ENCODE measurements at places on chromosomes 16 and 17.

DNA sequence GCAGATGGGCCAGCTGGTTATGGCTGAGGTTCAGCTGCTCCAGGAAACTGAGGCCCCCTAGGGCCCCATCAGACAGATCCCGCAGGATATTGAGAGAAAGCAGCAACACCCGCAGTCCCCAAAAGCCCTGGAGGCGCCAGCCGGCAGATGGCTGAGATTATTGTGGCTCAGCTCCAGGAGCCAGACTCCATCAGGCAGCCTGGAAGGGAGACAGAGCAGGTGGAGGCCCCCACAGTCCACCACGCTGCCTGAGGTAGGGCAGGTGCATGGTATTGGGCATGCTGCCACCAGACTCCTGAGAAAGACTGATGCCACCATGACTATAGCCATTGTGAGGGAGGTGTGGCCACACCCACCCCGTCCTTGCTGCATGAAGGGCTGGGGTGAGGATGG is 9.5 kb upstream of the TMEM101 start:
- no peak for DNase-seq

GRCh38 chr17:29844339-29845048 is 85.5 kb downstream of the SSH2 start:
- no peak for DNase-seq

- DNase-seq = peak; percentile 9
Observed at GRCh38 chr16:66205287-66206231, 160.9 kb upstream of the CDH5 start.

DNA sequence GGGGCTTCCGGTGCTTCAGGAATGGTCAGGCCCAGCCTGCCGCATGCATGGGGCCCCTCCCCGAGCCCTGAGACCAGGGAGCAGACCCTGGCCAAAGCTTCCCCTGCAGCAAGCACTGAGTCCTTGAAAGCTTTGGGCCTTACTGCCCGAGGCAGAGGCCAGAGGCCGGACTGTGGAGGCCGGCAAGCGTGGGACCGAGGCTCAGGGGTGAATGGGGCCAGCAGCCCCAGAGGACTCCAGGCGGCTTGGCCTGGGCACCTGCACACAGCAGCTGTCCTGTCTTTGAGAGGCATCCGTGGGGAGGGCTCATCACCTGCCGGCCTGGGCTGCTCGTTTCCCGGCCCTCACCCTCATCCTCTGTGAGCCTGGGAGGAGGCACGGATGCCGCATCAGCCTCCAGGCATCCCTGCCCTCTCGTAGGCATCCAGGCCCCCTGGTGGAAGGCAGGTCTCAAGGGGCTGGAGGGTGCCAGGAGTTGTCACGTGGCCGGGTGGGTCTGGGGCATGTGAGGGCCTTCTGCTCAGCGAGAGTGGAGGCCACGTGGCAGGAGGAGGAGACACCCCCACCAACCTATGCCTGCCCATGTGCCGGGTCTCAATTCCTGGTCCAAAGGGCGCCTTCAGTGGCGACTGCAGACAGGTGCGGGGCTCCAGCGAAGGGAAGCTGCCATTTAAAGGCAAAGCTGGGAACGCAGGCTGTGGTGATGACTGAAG is 31.4 kb downstream of the CACNA1H start:
- peak; percentile 19 for DNase-seq

DNA sequence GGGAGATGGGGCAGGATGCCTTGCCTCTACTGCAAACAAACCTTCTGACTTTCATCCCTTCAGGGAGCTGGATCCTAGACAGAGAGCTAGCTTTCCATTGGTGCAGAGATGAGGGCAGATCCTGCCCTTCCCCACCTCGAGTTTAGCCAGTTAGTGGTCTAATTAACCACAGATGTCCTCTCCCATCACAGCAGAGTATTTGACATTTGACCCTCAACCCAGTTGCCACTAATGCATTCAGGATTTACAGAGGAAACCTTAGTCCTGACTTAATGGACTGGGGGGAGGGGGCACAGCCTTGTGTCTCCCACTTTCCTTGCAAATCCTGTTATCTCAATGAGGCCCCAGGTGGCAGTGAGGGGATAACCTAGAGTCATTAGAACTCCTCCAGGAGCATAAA is 10.2 kb downstream of the PIP4K2B start:
- DNase-seq = no peak

- no peak for DNase-seq
Observed at GRCh38 chr16:80341263-80341662, 199.5 kb upstream of the DYNLRB2 start.

DNA sequence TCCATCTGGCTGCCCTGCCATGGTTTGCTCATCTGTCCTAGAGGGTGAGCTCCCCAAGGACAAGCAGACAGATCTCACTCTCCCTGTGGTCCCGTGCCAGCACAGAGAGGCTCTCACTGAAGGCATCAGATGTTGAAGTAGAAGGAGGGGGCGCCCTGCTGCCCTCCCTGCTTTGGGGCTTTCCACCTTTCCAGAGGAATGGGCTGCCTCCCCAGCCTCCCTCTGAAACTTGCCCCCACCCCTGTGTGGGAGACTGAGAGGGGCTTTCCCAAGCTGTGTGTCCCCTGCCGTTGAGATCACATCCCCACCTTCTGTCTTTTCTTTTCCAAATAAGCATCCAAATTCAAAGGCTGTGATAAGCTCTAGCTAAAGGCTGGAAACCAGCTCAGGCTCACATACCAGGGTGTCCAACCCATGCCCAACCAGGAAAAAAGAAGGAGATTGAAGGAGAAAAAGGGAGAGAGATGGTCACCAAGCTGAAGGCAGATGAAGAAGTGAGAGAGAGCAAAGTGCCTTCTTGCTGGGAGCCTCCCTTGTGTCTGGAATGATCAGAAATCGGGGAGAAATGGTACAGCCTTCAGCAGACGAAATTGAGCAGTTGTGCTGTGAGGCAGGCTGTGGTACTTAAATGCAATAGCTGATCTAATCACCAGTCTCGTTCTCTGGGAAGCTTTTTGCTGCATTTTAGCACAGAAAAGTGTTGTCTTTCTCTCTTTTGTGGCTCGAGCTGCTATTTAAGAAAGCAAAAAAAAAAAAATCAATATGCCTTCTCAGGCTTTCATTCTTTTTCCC is 145.9 kb upstream of the LHX1 start:
- no peak for DNase-seq

DNA sequence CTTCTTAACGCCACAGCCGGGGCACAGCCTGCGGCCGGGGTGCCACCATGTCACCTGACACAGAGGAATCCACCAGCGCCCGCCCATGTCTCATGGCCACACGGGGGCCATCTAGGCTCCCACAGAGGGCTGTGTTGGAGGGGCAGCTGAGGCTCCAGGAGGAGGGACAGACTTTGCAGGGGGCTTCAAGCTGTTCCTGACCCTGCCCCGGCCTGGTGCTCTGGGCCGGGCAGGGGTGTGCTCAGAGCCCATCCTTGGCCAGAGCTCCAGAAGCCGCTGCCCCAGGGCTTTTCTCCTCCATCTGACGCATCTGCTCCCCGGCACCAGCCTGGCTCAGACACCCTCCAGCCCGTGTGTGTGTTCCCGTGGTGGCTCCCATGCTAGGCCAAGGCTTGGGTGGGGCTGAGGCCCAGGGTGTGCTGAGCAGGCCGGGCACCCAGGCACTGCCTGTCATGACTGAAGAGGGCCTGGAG is 7.8 kb upstream of the SLC38A10 start:
- DNase-seq = no peak

- DNase-seq = no peak
Observed at GRCh38 chr17:50952889-50953288, 86.7 kb upstream of the TOB1 start.

DNA sequence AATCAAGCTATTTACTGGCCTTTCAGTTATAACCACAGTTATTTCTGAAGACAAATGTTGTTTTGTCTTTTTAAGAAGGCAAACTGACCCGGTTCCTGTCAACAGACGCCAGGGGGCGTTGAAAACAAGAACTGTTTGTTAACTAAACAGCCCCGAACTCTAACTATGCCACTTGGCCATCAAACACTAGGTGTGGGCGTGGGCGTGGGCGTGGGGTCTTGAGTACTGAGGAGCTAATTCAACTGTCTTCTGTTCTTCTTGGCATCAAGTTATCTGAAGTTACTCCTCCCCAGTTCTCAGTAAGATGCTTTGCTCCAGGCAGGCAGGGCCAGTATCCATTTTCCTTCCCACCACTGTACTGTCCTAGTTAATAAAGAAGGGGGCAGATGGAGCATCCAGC is 63.3 kb upstream of the MTMR4 start:
- DNase-seq = peak; percentile 90

GRCh38 chr16:22621586-22622155 is 111.0 kb downstream of the NPIPB5 start:
- DNase-seq = no peak

GRCh38 chr17:79360196-79360595 is 250.7 kb downstream of the RBFOX3 start:
- DNase-seq = no peak

- no peak for DNase-seq
Observed at GRCh38 chr17:60695960-60696359, 18.3 kb downstream of the BCAS3 start.

DNA sequence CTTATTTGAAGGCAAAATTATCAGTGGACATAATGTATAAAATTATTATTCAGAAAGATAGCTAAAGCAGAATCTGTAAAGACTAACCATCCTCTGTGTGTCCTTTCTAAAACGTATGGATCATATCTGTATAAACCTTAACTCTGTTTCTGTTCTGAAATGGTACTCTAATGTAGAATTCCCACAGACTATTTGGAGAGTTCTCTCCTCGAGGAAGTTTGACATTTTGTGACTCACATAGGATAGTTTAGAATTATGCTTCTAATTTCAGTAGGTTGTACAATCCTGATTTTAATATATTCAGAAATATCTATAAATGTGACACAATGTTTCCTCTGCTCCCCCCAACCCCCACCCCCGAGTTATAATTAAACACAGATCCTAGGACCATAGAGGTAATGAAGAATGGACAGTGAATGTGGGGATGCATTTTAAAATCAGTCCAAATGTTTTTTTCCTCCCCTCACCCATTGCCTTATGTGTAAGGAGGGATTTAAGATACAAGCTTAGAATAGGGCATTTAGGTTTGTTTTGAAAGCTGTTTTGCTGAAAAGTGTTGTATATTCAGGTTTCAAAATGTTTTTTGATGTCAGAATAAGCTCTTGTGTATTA is 66.8 kb downstream of the BCAS3 start:
- peak; percentile 37 for DNase-seq

DNA sequence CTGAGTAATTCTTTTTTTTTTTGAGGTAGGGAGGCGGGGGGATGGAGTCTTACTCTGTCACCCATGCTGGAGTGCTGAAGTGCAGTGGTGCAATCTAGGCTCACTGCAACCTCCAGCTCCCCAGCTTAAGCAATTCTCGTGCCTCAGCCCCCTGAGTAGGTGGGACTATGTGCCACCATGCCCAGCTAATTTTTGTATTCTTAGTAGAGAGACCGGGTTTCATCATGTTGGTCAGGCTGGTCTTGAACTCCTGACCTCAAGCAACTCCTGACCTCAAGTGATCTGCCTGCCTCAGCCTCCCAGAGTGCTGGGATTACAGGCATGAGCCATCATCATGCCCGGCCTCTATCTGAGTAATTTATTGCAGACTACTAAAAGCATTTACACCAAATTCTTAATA is 19.4 kb downstream of the KPNB1 start:
- DNase-seq = no peak

- DNase-seq = no peak
Observed at GRCh38 chr16:3140603-3141427, 6.0 kb downstream of the ZNF213 start.

DNA sequence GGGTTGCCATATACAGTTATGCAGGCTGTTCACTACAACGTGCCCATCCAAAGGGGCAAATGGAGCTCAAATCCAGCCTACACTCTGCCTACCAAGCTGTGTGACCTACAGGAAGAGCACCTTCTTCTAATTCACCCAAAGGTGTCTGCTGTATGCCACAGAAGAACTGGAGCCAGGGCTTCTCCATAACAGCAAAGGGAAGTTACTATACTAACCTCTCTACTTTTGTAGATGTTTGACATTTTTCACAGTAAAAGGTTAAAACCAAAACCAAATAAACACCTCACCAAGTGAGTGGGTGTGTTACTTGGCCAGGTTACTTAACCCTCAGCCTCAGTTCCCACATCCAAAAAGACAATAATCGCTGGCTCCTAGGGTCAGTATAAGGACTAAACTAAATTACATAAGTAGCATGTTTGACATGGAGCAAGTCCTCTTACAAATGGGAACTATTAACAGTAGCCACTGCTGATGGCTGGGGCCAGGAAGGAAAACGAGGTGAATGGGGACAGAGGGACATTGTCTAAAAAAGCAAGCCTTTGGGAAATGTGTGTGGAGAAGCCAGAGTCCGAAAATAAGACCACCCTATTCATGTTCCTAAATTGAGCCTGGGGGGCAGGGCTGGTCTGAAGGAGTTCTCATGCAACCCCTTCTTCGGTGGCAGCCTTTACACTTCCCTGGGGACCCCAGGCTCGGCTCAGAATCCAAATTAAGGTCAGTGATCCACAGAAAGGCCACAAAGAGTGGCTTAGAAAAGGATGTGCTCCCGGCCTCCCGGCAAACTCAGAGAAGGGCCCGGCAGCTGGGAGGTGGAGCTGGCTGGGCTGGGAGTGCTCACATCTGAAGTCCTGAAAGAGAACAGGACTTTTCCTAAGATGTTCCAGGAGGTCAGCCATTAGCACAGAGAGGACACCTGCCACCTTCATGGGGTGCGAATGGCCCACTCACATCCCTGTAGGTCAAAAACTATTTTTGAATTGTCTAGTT is 13.5 kb downstream of the CUEDC1 start:
- DNase-seq = peak; percentile 79

- no peak for DNase-seq
Observed at GRCh38 chr16:67708368-67708771, 10.7 kb downstream of the GFOD2 start.

GRCh38 chr17:64075913-64076312 is 54.0 kb downstream of the ERN1 start:
- DNase-seq = no peak

All from NCI-H526 (cell line).